ENCODE measurements at places on chromosomes 12 and 14.

GRCh38 chr14:59675394-59675793 lies 98.8 kb upstream of the CCDC175 start:
- no peak for DNase-seq

DNA sequence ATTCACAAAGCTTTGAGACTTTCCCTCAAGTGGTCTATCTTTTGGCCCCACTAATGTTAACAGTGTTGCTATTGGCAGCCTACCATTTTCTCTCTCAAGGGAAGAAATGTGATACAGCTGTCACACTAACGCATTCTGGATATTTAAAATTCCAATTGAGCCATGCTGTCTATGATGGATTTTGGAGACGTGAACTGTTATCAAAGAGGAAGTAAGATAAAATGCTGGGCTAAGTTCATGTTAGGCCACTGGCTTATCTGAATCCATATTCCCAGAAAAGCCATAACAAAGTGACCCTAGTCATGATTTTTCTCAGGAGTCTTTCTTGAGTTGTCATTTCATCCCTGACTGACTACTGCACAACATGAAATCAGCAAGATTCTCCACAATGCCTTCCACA lies 200.2 kb downstream of the PHLDA1 start:
- no peak for DNase-seq

DNA sequence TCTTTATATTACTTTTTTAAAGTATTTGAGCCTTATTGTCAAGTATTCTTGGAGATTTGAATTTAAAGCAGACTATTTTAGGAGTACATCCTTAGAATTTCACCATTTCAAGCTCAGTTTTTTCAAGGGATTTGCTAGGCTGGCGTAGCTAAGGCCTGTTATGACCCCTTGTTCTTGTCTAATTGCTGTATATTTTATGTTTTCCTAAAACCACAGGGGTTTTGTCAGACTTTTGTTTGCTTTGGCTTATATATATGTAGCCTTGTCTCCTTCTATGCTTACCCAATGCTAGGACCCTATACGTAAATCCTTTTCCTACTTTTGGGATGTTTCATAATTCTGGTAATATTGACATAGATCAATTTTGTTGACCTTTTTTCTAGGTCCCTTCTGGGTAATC lies 147.0 kb upstream of the SYT10 start:
- DNase-seq: no peak

GRCh38 chr12:23099104-23099503 lies 474.1 kb downstream of the ETNK1 start:
- DNase-seq: no peak

All from Kasumi-1 (cell line).